ENCODE measurements at places on chromosomes 6 and 20.

GRCh38 chr20:54078296-54078984, 8.0 kb upstream of the BCAS1 start:
- DNase-seq: no peak

- no peak for DNase-seq
Measured at GRCh38 chr20:11686820-11687543, 230.7 kb upstream of the BTBD3 start.

DNA sequence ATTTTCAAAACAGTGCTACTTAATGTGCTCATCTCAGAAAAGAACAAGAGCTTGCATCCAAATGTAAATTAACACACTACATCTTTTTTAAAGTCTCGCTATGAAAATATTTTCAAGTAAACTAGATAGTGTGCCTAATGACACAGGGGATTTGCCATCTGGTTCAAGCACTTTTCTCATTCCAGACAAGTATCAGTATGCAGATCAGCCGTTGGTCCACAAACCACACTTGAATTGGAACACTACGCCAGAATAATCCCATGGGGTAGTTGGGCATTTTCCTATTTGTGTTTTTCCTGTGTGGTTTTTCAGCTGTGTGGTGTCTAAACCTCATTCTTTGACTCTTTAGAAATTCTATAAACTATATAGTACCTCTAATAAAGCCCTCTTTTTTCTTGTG, 256.2 kb downstream of the EPHA7 start:
- no peak for DNase-seq

- DNase-seq: no peak
Measured at GRCh38 chr6:154367839-154368695, 11.5 kb upstream of the IPCEF1 start.

- no peak for DNase-seq
Measured at GRCh38 chr20:24738058-24738775, 210.9 kb upstream of the CST7 start.

DNA sequence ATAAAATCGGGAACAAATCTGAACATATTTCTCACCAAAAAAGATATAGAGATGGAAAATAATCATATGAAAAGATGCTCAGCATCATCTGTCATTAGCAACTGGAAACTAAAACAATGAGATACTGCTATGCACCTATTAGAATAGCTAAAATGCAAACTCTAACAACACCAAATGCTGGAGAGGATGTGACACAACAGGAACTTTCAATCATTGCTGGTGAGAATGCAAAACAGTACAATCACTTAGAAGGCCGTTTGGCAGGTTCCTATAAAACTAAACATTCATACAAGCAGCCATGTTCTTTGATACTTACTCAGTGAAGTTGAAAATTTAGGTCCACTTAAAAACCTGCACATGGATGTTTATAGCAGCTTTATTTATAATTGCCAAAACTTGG, 67.0 kb downstream of the FAM50B start:
- no peak for DNase-seq

Measured in stimulated activated CD8-positive, alpha-beta memory T cell treated with anti-CD3 and anti-CD28 coated beads, Interleukin-4, amount 100 ng/mL, for 4 hours (primary cell).